Umbilical cord (tissue), 2 donors: ENCODE measurements at places on chromosomes 7 and 10. TPM values are rescaled to one million over a fixed set of nuclear protein-coding genes. Genes with fewer than 3 reads are reported as not detected.

AEBP1 gene
- 77.0 TPM for total RNA-seq

NKX2-3 gene
- not detected for total RNA-seq

CACNA2D1 gene
- 33.5 TPM for total RNA-seq

SPAM1 gene
- 1.2 TPM for total RNA-seq

LRRTM3 gene
- total RNA-seq, result 6.5 TPM

CALML3 gene
- not detected for total RNA-seq

PNLIPRP3 gene
- total RNA-seq, result 0.96 TPM

ADAP1 gene
- 13.5 TPM for total RNA-seq

HOXA7 gene
- total RNA-seq, result 0.72 TPM

VWA2 gene
- 2.2 TPM for total RNA-seq

HOXA11 gene
- 6.3 TPM for total RNA-seq

KAZALD1 gene
- 11.8 TPM for total RNA-seq

NUTM2A gene
- total RNA-seq, result not detected

LRRC18 gene
- total RNA-seq, result 0.48 TPM

CPA4 gene
- 32.7 TPM for total RNA-seq

XRCC2 gene
- 2.2 TPM for total RNA-seq

FAM25G gene
- total RNA-seq, result not detected

NKX1-2 gene
- not detected for total RNA-seq

SLC26A3 gene
- 6.3 TPM for total RNA-seq

LEP gene
- total RNA-seq, result 2.2 TPM

TLX1 gene
- 3.4 TPM for total RNA-seq

MBL2 gene
- total RNA-seq, result 1.2 TPM

RBAK gene
- 26.0 TPM for total RNA-seq

PRLHR gene
- total RNA-seq, result 1.4 TPM

FAM131B gene
- total RNA-seq, result 7.2 TPM

THSD7A gene
- total RNA-seq, result 7.0 TPM

FGFR2 gene
- 204 TPM for total RNA-seq

FEZF1 gene
- 0.48 TPM for total RNA-seq

TTYH3 gene
- total RNA-seq, result 20.5 TPM

CPEB3 gene
- 6.3 TPM for total RNA-seq

ADAM22 gene
- total RNA-seq, result 5.5 TPM
